ENCODE measurements at places on chromosomes 3 and 15.

- no peak for DNase-seq
These were observed 30.5 kb upstream of the APH1B start for GRCh38 chr15:63246691-63247469.

GRCh38 chr3:38022896-38023709 is 6.3 kb downstream of the PLCD1 start:
- DNase-seq, result peak; percentile 73

DNA sequence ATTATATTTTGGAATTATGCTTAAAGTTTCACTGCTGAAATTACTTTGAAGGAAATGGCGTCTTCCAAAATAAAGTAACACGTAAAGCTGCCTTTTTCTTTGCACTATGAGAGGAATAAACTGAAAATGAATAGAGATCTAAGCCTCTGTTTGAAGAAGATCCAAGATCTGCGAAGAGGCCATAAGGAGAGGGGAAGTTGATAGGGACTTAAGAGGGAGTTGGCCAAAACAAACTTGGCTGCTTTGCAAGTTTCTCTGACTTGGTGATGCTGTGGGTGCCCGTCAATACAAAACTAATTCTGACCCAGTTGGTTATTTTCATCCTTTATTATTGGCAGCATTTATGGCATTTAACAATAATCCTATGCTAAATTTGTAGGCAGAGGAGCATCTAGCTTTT is 190.2 kb upstream of the GBE1 start:
- no peak for DNase-seq

GRCh38 chr3:61236556-61236955 is 14.7 kb downstream of the FHIT start:
- no peak for DNase-seq

GRCh38 chr3:47406762-47407149 is 25.9 kb downstream of the PTPN23 start:
- no peak for DNase-seq

Measured in coronary artery (tissue), 2 donors.